ENCODE measurements at places on chromosomes 16 and 17.

DNA sequence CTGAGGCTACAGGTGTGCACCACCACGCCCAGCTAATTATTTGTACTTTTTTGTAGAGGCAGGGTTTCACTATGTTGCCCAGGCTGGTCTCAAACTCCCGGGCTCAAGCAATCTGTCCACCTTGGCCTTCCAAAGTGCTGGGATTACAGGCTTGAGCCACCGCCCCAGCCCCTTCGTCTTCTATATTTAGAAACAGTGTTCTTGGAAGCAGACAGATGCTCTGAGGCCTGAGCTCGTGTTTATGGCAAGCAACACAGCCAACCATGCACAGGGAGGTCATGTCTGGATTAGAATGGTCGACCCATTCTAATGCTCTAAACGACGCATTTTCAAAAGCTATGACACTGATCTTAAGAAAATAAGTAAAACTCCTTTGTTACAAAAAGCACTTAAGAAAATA lies 16.6 kb downstream of the TMEM204 start:
- no peak for DNase-seq

- no peak for DNase-seq
Measured at GRCh38 chr17:82256242-82256885, 17.1 kb downstream of the CSNK1D start.

DNA sequence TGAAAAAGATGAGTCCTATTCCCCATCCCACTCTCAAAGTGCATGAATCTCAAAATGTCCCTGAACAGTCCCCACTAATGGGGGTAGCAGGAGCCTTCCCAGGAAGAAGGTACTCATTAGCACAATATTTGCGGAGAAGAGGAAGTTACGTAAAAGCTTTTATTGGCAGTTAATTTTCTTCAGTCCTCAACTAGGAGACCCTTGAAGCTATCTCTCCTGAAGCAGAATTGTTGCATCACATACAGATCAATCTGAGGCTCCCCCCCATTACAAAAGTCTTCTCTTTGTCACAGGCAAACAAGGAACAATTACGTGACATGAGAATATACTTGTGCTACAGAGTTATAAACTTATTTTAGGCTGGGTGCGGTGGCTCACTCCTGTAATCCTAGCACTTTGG lies 14.2 kb downstream of the SLFN12L start:
- DNase-seq = no peak

- DNase-seq = no peak
Measured at GRCh38 chr17:33292201-33292980, 704 bp downstream of the ASIC2 start.

GRCh38 chr17:17887752-17888304 lies 51.0 kb upstream of the SREBF1 start:
- no peak for DNase-seq

DNA sequence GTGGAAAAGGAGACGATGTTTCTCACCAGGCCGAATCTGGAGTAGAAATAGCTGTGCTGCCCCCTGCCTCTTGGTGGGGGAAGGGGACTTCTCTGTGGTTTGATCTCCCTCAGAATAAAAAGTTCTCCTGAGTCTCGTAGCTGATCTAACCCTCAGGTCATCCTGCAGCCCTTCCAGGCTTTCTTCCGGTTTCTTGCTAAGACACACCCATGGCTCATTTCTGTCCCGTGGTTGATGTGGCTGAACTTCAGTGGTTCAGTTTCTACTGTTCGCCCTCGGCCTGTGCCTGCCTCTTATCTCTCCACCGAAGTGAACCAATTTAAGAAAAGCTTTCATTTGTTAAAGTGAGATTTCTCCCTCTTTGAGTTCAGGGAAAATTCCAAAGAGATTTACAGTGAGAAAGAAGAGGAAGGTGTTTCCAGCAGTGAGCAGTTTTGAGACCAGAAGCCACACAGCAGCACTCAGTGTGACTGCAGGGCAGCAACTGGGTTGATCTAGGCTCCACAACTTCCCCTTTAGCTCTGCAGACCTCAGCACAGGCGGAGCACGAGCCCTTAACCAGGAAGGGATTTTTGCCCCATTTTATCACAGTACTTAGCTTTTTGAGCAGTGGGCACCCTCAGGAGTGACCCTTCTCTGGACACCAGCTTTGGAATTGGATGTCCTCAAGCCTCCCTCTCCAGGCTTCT lies 34.9 kb upstream of the CACNG5 start:
- no peak for DNase-seq

- no peak for DNase-seq
Measured at GRCh38 chr16:11725457-11725856, 17.2 kb downstream of the TXNDC11 start.

DNA sequence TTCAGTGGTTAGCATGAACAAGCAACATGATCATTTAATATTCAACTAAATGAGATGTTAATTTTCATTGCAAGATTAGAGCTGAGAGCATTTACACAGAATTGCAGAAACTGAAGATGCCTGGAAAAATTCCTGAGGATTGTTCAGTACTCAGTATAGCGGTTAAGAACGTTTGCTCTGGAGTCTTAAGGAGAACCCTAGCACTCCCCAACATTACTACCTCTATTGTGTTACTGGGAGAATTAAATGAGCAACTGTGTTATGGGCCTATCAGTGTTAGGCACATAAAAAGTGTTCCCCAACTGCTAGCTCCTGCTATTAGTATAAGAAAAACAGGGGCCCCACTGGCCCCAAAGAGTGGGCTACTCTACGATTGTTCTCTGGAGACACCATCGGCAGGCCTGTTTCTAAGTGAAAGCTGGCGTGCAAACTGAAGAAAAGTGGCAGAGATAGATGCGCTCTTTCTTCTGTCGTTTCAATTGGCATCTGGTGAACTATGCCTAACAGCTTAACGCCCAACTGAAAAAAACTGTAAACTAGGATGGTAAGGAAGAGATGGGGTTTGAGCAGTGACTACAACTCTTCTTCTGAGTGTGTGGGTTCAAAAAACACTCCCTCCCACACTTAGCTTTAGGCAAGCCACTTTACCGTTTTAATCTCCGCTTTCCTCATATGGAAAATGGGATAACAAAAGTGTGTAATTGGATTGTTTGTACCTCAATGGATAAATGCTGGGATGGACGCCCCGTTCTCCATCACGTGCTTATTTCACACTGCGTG lies 1.3 kb downstream of the CDR2 start:
- DNase-seq = no peak

- no peak for DNase-seq
Measured at GRCh38 chr17:42053731-42054500, 3.5 kb upstream of the C17orf113 start.

GRCh38 chr17:57879437-57880085 lies 29.7 kb upstream of the MRPS23 start:
- DNase-seq = no peak

DNA sequence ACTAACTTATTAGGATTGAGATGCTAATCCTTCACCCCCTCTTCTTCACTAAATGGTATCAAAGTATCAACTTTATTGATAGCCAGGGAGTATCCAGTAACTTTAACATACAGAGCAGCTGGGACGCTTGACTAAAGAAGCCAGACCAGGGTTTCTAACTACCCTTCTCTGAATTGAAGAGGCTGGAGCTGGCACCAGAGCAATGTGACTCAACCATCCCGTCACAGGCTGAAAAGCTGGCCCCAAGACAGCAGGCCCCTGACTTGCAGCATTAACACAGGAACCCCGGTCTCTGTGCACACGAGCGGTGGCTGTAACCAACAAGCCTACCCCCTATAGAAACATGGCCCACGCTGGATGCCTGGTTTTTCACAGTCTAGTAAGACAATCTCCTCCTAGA lies 59.8 kb downstream of the ANKFN1 start:
- DNase-seq = no peak

DNA sequence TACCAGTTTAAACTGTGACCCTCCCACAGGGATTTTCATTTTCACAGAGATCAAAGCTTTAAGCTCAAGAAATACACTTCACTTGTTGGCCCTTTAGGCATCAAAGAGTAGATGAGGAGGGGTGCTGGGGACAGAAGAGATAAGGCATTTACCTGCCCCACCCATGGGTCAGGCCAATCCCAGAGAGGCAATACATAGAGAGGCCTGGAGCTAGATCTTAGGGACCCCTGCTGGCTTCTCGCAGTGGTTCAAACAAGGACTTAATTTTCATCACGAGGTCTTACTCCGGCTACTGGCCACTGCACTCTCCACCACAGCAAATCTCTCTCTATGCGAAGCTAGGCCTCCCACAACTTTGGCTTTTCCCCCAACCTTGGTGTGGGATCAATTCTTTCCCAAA lies 46.6 kb downstream of the NOG start:
- DNase-seq = no peak

DNA sequence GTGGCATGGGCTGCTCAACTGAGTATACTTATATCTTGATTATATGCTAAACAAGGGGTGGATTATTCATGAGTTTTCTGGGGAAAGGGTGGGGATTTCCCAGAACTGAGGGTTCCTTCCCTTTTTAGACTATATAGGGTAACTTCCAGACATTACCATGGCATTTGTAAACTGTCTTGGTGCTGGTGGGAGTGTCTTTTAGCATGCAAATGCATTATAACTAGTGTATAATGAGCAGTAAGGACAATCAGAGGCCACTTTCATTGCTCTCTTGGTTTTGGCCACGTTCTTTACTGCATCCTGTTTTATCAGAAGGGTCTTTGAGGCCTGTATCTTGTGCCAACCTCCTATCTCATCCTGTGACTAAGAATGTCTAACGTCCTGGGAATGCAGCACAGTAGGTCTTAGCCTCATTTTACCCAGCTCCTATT lies 12.0 kb downstream of the PRR11 start:
- no peak for DNase-seq

DNA sequence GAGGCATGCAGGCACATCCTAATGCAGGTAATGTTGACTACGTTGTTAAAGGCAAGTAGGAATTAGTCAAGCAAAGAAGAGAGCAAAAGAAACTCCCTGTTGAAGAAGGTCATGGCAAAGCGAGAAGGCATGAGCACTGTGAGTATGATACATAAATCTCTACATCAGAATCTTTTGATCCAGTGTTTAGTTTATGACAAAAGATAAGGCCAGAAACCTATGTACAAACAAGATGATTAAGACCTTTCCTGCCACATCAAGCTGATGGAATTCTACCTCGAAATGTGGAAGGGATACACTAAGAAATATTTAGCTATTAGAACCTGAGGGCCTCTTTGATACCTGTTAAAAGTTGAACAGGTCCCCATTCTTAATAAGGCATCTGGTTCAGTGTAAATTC lies 20.2 kb downstream of the SYCE1L start:
- DNase-seq = no peak

DNA sequence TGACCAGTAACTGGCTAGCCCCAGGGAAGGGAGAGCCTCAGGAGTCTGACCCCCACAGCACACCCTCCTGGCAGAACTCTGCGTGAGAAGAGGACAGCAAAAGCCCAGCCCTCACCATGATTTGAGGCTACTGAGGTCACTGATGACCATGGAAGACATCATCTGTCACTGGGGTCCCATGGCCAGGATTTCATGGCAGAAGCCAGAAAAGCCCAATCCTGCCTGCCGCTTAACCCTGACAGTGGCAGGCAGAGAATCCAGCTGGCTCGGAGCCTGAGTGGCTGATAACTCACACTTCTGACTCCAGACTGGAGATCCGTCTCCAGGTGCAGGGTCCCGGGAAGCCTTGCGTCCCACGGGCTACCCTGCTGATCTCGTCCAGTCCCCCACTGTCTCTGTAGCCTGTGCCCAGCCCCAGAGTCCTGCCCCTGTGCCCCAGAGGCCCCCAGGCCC lies 17.5 kb downstream of the GRIN2C start:
- no peak for DNase-seq

DNA sequence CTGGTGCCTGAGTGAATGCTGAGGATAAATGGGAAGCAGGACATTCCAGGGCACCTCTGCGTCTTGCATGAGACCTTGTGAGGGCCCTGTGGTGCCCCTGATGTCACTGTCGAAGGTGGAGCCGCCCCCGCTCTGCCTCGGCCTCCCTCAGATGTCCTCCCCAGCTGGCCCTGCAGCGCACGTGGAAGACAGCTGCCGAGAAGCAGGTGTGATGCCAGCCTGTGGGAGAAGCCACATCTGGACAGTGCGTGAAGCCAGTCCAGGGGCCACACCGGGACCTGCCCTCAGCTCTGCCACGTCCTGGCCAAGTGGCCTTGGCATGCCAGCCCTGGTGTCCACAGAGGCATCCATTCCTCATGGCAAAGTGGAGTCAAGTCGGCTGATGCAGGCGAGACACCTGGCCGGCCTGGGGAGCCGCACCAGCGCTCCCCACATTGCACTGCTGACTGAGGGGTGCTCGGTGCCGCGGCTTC lies 21.6 kb upstream of the METRNL start:
- DNase-seq = no peak

DNA sequence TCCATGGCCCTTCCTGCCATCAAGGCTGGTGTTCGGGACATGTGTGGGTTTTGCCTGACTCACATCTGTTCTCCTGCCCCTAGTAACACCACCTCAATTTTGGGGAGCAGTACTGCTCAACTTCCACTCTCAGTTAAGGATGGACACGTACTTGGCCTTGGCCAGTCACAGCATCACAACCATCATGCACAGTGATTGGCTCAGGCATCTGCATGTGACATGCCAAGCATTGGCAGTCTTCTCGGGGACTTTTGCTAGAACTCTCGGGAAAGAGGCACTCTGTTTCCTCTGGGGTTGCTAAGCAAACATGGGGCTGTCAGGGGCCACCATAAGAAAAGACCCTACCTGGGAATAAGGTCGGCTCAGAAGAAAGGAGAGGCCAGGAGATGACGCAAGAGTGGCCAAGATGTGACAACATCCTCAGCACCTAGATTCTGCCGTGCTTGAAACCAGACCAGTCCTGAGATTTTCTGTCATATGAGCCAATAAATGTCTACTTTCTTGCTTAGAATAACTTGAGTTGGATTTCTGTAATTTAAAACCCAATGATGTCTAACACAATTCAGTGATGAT lies 11.9 kb upstream of the KDM8 start:
- no peak for DNase-seq

- no peak for DNase-seq
Measured at GRCh38 chr17:63434951-63435571, 11.0 kb downstream of the CYB561 start.

GRCh38 chr16:4140652-4141051 lies 24.4 kb upstream of the ADCY9 start:
- no peak for DNase-seq

GRCh38 chr16:18834864-18835263 lies 33.5 kb upstream of the ARL6IP1 start:
- DNase-seq = no peak

DNA sequence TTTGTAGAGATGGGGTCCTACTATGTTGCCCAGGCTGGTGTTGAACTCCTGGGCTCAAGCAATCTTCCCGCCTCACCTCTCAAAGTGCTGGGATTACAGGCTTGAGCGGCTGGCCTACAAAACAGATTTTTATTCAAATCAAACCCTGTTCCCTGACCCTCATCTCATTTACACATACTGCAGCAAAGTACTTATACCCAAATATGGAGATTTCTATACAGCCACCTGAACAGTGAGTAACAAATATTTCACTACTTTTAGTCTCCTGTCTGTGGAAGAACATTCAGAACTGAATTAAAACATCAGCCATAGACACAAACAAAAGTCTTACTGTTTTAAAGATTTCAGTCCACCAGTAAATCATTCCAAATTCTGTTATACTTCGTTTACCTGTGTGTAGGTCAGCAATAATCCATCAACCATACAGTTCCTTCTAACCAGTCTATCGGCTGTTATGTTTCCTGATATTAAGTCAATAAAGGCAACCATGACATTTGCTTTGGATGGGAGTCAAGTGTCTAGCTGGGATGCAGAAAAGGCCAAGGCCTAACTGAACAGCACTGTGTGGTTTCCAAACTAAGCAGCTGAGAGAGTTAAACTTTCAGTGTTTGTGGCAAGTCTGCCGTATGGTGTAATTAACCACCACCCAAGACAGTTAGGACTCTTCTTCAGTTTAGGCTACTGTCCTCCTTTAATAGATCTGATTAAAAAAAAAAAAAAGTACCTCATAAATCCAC lies 22.3 kb downstream of the ERN1 start:
- DNase-seq = no peak
